ENCODE measurements at places on chromosomes 16 and 17.

DNA sequence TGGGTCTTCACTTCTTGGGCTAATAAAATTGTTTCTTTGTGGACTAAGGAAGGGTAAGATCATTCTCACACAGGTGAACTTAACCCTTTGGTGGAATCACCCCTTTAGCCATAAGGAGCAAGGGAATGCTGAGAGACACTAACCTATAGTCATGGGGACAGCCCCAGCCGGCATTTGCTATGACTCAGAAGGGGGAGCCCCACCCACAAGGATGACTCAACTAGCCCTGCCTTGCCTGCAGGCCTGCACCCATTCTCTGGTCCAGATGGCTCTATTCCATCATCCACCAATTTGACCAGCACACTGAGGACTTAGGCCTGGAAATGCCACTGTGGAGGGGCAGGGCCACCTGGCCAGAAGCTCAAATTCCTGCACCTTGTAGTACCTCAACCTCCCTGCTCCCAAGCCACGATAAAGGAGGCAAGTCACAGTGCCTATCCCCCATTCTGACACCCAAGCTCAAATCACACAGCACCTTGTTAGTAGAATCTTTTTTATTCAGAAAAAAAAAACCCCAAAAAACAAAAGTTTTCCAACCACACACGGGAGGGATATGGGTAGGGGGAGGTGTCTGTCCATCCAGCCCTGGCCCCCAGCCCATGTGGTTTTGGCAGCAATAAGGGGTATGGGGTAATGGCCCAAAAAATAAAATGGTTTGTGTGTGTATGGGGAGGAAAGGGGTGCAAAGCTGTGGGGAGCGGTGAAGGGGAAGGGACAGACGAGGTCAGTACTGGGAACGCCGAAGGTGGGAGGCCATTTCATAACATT lies 3.0 kb downstream of the PFN1 start:
- DNase-seq = peak; percentile 65

- DNase-seq = no peak
These were observed 208.7 kb downstream of the PRKCA start for GRCh38 chr17:66511135-66511534.

- DNase-seq = no peak
These were observed at the start of gene KCNJ16 for GRCh38 chr17:70074956-70075355. Gene KCNJ16, plus strand, starts transcription at chr17:70075225. Its CDS starts 56,863 bp downstream, at chr17:70132088.

- DNase-seq = no peak
These were observed 829 bp downstream of the PITPNM3 start for GRCh38 chr17:6555331-6556120.

DNA sequence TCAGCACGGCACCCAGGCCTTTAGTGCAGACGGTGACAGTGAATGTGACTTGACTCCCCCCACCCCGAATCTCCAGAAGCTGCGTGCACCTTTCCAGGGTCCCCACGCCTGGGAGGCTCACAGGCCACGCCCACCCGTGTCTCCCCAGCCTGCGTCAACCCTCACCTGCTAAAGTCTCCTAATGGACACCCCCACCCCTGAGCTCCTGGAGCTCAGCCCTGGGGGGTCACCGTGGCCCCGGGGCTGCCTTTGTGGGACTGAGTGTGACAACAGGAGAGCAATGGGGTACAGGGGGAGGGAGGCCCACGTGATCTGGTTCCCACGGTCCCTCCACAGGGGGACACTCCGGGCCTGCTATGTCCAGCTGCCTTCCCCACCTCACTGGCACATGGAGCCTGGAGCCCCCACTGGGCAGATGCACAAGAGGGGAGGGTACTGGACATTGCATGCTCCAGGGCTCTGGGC lies 7.4 kb upstream of the FASN start:
- DNase-seq = no peak

DNA sequence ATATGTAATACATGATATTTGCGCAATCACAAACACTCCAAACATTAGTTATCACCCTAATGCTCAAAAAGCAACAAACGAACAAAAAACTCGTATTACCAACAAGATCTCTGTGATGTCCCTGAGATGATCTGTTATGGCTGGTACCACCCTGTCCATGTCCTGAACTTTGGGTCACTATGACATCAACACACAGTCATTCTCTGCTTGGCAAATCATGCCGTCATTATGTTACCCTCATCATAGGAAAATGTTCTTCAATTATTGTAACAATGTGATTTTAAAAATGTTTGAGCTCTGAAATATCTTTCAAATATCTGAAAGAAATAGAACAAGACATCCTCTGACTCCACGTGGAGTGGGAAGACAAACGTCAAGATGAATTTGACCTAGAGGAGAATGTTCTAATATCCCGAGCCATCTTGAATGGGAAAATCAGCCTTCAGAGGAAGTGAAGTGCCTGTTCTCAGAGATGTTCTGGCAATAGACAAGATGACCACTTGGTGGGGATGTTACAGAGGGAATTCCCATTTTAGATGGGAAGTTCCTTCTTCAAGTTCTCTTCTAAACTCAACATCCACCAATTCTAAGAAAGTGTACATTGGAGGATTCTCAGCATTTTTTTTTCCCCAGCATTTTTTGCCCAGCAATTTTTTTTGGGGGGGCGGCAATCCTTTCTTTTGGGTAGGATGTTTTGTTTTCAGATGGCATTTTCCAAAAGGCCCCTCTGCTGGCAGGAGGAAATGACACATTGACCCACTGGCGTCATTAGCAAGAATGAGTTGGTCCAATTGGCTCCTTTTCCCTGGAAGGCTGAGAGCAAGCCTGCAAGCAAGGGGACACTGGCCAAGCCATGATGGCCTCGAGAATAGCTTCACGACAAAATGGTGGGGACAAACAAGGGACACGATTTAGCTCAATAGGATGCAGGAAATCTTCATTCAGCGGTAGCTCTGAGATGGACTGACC lies 3.7 kb upstream of the HSD17B2 start:
- DNase-seq = no peak

- no peak for DNase-seq
These were observed 523.0 kb upstream of the CA10 start for GRCh38 chr17:52681480-52681879.

DNA sequence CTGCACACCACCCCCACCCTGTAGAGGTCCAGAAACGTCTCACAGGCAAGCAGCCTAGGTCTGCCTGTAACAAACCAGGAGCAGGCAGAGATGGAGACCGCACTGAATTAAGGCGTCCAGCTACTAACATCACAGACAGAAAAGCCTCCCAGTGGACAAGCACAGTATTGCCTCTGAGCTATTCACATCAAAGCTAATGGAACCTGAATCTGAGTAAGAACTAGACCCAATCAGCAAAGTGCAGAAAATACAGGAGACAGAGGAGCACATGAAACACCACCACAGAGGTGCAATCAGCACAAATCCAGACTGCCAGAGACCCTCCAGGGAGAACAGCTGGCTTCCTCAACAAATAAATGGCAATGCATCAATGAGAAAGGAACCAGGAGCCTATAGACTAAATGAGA lies 22.2 kb upstream of the PEMT start:
- no peak for DNase-seq

- DNase-seq = no peak
These were observed 7.1 kb upstream of the CNP start for GRCh38 chr17:41959336-41960095.

DNA sequence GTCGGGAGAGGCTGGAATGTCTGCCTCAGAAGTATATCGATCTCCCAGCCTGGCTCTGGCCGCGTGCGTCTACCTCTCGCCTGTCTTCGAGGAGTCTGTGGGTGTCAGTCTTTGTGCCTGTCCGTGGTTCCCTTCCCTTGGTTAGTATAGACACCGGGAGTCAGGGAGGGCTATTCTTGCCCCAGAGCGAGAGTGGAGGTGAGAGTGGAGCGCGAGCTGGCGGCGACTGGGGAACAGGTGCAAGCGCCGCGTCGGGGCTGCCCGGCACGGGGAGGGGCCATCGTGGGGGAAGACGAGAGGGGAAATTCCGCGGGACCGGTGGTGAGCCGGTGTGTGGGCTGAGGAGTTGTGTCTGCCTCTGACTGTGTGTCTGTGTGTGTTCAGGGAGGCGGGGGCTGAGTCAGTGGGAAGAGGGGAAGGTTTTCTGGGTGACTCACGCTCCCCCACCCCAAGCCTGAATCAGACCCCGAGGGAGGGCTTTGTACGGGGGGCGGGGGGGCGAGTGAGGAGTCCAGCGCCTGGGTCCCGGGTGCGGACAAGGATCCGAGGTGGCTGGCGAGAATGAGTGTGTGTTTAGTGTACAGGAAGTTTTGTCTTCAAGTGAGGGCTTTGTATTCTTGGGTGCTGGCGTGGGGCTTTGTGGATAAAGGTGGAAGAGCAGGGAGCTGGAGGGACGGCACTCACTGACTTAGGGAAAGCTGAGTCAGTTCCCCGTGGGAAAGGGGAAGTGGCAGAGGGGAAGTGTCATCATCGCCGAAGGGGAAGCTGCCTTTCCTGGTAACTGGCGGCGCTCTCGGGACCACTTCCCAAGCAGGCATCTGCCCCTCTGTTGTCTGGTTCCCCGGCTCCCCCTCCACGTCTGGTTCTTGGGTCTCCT lies 8.6 kb downstream of the KDM6B start:
- no peak for DNase-seq

- no peak for DNase-seq
These were observed 41.3 kb downstream of the BAIAP2 start for GRCh38 chr17:81076141-81076679.

- no peak for DNase-seq
These were observed 2.4 kb downstream of the TMEM101 start for GRCh38 chr17:44012391-44012790.

GRCh38 chr16:73615071-73615940 lies 567.4 kb upstream of the ZFHX3 start:
- DNase-seq = no peak

DNA sequence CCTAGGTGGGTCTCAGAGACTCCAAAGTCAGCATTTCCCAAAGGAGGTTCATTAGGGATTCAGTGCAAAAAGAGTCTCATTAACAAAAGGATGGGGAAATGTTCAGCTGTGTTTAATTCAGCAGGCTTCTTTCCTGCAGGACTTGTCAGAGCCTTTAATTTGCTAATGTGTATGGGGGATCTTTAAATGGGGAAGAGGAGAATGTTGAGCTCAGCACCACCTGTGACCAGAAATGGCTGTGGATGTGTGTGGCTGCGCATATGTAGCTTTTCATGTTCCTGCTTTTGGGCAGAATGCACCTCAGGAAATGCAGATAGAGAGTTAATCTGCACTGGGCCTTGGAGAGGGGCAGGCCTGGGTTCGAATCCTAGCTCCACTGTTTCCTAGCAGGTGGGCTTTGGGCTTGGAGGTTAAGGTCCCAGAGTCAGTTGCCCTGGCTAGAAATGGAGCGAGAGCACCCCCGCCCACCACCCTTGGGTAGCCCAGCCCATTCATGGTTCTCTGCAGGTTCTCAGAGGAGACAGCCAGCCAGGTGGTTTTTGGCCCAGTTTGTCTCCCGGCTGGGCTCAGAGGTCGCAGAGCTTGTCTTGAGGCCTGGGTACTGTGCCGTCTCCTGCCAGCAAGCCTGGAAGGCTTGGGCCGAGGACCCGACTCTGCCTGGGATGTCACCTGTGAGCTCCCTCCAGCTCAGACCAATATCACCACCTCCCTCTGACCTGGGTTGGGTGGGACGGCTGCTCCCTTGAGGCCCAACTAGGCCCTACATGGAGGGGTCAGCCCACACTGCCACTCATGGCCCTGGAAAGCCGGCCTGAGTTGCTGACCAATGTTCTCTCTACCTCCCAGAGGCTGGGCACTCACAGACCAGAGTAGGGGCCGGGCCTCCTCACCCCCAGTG lies 9.3 kb downstream of the ADCY7 start:
- DNase-seq = no peak

DNA sequence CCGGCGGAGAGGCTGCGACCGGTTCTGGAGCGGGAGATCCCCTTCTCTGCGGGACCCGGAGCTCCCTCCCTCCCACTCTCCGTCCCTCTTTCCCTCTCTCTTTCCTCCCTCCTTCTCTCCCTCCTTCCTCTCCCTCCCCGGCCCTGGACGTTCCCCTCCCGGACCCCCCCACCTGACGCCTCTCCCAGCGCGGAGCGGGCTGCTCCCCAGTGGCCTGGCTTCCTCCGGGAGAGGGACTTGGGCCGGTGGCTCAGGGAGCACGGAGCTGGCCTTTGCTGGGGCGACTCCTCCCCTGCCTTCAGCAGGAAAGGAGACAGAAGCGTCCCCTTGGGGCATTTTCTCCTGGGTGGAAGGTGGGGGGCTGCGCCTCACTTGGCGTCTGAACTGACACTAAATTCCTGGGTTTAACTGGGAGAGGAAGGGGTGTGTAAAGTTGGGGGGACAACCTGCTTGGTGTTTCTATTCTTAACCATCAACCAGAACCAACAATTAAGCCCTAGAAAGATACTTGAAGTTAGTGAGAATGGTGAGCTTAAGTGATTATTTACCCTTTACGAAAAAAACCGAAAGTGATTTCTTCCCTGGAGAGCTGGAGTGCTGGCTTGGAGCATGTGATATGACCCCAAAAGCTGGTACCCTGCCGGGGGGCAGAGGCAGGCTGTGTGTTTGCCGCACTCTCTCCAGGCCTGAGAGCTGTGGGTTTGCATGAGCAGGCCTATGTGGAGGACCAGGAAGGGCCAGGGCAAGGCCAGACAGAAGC lies 775 bp downstream of the SPIRE2 start:
- DNase-seq = no peak

DNA sequence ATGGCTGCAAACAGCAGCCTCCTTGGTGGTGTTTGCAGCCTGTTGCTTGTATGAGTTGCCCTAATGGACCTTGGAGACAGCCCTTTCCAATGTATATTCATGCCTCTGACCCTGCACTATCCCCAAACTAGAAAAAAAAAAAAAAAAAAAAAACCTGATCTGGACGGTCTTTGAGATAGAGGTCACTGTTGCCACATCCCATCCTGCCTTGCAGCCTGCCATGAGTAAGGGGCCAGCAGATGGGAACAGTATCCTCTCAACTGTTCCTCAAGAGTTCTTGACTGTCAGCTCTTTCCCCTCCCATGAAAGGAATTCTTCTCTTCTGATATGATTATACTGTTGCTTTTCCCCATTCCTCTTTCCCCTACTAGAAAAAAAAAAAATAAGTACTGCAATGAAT lies 152.4 kb downstream of the SSH2 start:
- no peak for DNase-seq

GRCh38 chr17:13102477-13102876 lies 84.7 kb upstream of the ELAC2 start:
- DNase-seq = no peak

GRCh38 chr17:79581324-79581932 lies 29.4 kb downstream of the RBFOX3 start:
- no peak for DNase-seq

- DNase-seq = no peak
These were observed 39.4 kb upstream of the DHX8 start for GRCh38 chr17:43444223-43445008.

DNA sequence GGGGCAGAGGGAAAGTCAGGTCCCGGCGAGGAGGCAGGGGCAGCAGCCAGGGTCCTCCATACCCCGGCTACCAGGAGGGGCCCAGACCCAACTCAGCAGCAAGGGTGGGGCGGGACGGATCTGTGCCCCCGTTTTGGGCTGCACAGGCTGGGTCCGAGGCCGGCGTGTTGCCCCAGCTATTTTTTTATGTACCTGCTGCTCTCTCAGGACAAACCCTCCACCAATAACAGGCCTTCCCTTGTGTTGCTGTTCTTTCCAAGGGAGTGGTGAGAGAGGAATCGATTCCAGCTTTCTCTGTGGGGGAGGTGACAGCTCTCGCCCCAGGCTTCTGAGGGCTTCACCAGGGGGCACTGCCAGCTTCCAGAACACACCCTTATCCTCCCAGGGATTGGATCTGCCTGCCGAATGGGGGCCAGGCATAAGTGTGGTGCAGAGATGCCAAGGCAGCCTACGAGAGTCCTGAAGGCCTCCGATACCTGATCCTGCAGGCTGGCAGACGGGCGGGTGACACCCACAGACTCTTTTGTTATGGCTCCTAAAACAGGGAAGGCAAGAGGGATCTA lies 22.3 kb downstream of the RTN4RL1 start:
- no peak for DNase-seq

GRCh38 chr17:78939615-78940014 lies 14.4 kb upstream of the TIMP2 start:
- no peak for DNase-seq

All from GM12878 (cell line).